ENCODE measurements at places on chromosomes 5 and 9.

- no peak for DNase-seq
Measured at GRCh38 chr5:102277144-102277543, 18.9 kb downstream of the SLCO4C1 start.

DNA sequence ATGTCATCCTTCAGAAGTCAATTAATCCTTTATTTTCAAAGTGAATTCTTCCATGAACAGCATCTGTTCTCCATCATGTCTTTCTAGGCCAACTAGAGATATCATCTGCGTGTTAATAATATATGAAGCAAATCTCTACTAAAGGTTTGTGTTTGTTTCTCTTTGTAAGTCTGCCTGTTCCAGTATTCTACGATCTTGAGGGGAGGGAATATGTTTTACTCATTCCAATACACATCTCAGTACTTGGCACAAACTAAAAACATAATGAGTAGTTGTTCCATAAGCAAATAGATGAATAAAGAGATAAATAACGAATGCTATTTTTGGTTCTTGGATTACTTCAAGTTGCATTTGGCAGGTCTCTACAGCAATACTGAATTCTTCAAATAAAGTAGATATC is 470.7 kb upstream of the GRIN3A start:
- DNase-seq, result no peak

DNA sequence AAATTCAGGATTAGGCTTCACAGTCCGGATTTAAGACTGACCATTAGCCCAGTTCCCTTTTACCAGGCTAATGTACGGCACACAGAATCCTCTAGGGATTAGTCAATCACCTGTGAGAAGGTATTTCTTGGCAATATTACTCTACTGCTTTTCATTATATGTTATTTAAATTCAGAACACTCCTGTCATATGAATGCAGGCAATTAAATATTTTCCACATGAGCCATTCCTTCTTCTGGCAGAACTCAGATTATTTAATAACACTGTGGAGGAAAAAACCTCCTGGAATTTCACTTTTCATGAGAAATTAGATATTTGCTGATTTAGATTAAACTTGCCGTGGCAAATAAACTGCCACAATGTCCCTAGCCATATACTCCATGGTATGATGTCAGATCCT is 1357.5 kb upstream of the C9orf72 start:
- DNase-seq, result no peak

- no peak for DNase-seq
Measured at GRCh38 chr9:96574455-96574854, 45.2 kb downstream of the CDC14B start.

DNA sequence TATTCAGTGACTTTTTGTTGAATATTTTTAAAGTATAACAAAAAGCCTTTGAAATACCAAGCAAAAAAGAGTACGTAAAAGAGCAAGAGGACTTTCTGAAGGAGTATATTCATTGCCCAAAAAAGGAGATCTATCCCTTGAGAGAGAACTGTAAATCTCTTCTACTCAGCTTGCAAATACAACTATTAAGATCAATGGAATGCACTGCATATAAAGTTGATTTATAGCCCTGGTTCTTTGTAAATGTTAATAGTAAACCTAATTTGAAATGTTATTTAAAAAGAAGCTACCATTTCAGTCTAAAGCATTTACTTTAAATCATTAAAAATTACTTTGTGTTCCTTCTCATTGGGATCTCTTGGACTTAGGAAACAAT is 168.1 kb downstream of the PDE4D start:
- DNase-seq, result no peak

DNA sequence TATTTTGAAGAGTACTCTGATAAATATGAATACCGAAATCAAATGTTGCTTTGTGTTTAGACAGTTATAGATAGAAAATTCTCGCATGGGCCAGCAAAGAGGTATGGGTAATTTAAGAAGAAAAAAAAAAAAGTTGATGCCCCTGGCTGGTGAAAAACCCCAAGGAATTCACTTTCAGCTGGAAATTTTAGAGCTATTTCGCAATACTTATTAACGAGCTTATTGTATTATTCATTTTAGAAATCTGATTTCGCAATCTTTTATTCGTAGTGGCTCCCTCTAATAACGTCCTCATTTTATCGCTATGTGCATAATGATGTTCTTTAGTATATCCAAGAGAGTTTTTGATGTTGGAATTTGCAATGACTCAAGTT is 18.5 kb upstream of the FER start:
- DNase-seq, result no peak

All from stromal cell of bone marrow (primary cell).